Activated CD8-positive, alpha-beta memory T cell treated with anti-CD3 and anti-CD28 coated beads, Interleukin-2, amount 50 U/mL, for 48 hours (primary cell): ENCODE measurements at places on chromosomes 6 and 20.

DNA sequence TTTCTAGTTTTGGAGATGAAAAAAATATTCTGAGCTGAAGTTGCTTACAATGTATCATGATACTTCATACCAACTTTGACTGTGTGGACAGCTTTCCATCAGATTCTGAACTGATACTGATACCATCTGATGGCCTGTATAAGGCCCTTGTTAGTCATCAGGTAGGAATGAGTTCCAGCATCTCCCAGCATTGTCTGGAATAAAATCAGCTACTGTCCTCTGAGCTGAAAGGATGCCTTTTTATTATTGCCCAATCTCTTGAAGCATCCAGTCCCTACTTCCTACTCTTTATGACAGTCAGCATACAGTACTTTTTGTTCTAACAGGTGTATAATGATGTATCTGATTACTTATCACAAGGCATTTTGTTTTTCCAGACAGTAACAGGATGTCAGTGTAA, 70.6 kb upstream of the EYA4 start:
- no peak for DNase-seq

DNA sequence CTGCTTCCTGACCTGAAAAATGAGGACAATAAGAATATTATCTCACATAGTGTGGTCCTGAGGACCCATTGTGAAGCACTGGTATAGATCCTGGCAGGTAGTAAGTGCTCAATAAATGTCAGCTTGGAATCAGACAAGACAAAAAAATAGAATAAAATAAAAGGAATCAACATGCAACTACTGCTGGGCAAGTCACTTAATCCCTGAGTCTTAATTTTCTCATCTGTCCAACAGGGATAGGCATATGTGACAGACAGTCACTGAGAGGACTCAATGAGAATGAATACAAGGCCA, 38.0 kb upstream of the PIM1 start:
- no peak for DNase-seq

- DNase-seq, result no peak
Measured at GRCh38 chr6:5178806-5179205, 81.9 kb downstream of the LYRM4 start.

GRCh38 chr6:67362976-67363375, 1272.1 kb upstream of the ADGRB3 start:
- DNase-seq, result no peak

GRCh38 chr6:167569041-167569805, 244.3 kb downstream of the TTLL2 start:
- DNase-seq, result no peak

- DNase-seq, result no peak
Measured at GRCh38 chr6:134065706-134066105, 13.3 kb upstream of the SLC2A12 start.
